ENCODE measurements at places on chromosomes 12 and 14. TPM values are rescaled to one million over a fixed set of nuclear protein-coding genes. Genes with fewer than 3 reads are reported as not detected.

DNA sequence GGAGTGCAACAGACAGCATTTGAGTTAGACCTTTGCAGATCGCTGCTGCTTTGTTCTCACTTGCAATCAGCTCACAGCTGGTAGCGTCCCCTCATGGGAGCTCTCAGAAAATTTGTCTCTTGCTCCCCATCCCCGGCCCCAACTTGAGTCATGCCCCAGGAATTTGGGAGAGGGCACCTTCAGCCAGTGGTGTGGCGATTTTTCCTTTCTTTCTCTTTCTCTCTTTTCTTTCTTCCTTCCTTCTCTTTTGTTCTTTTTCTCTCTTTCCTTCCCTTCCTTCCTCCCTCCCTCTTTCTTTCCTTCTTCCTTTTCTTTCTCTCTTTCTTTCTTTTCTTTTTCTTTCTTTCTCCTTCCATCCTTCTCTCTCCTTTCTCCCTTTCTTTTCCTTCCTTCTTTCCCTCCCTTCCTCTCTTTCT, 34.2 kb upstream of the MAP1LC3B2 start:
- peak; percentile 70 for DNase-seq

DNA sequence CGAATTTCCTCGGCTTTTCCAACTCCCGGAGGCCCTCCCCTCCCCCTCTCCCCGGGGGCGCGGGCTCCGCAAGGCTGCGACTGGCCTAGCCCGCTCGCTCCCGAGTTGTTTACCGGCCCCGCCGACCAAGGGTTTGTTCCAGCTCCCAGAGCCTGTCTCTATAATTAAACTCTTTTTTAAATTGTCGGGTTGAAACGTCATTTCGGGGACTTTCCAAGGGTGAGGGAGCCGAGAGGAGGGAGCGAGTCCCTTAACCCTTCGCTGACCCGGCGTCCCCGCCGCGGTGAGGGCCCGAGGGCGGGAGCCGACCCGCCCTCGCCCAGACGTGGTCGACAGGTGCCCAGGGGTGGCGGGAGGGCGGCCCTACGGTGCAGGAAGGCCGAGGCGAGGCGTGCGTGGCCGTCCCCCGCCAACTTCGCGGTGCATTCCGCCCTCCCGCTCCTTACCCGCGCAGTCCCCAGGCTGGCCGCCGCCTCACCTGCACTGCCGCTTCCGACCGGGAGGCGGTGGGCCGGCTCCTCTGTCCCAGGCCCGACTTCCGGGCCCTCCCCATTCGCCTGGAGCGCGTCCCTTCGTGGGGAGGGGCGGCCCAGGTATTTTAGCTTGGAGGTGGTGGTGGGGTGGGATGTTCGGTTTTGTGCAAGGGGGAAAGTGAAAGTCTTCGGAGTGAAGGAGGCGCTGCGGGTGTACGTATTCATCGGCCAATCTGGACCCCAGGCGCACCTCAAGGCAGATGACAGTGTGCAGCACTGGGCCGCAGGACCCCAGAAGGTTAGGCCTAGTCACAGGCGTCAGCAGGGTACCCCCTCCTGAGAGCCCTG, 2.9 kb upstream of the ZFP36L1 start:
- DNase-seq: peak; percentile 86

DNA sequence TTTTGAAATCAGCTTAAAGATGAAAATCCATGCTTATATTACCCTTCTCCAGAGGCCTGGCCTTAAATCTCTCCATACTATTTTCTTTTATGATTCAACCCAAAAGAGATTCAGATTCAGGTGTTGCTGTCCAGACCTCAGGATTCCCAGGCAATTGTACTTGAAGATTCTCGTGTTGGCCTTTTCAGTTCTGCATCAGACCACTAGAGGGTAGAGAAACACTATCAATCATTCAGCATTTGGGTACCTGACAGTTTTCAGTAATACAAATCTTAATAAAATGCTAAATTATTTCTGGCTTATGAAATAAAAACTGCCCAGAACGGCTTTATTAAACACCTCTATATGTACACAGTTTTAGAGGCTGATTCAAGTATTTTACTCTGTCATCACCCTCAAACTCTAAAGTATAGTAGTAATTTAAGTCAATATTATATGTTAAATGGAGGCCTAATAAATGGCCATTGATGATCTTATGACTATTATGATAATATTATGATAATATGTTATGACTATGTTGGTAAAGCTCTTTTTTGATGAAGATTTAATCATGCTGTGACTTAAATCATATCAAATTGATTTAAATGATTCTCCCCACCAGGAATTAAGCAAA, 301.1 kb downstream of the DUSP6 start:
- DNase-seq: peak; percentile 85

DNA sequence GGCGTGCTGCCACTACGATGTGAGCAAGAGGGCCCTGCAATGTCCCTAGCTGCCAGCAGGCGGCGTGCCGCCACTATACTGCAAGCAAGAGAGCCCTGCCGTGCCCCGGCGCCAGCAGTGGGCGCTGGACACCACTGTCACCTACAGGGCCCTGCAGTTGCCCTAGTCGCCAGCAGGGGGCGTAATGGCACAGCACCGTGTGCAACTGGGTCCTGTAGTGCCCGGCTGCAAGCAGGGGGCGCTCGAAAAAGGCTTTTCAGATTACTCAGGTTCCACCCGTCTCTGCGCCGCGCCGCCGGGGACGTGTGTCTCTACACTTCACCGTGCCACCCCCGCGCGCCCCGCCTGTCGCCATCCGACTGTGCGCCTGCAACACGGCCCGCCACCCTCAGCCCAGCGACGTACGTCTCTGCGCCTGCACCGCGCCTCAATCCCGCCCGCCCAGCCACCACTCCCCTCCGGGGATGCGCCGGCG, 1356.9 kb downstream of the TMEM121 start:
- DNase-seq: no peak

- DNase-seq: no peak
These were observed 51.2 kb upstream of the AMN start for GRCh38 chr14:102870994-102871831.

GRCh38 chr12:131897875-131898274, 3.5 kb downstream of the ULK1 start:
- DNase-seq: no peak

DNA sequence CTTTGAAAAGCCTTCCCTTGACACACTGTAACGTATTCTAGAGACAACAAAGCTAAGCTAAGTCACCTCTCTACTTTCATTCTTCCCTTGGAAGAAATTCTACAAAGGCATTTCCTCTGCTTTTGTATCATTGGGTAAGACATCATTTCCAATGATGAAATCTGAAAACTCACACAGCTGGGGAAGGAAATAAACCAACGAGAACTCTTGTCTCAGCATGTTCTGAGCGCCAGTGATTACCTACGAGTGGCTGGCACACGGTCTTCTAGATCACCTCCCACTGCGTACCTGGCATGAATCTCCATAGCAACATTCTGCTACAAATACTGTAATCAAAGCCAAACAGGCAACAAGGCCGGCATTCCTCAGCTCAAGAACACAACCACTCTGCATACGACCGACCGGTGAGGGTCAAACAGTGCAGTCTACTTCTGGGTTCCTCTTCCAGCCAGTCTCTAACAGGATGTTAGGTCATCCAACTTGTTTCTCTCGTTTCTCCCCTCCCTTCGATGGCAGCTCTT, 7.6 kb downstream of the VPS37B start:
- peak; percentile 59 for DNase-seq

DNA sequence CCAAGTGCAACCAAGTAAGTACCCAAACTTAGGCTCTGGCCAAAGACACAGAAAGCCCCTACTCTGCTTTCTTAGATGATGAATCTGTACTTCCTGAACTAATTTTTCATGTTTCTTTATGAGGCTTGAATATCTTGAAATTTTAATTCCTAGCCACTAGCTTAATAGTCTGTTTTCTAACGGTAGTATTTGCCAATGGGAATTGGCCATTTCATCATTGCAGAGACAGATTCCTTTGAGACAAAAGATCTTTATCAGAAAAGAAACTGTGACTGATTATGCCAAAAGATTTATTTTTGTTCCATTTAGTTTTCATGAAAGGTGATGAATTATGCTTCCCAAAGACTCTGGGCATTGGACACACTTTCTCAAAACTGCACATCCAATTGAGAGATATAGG, 48.7 kb downstream of the DAD1 start:
- peak; percentile 28 for DNase-seq

GRCh38 chr12:122021822-122022392, at the start of gene BCL7A:
Gene BCL7A, plus strand, starts transcription at chr12:122021884. Its CDS starts 208 bp downstream, at chr12:122022092.
- peak; percentile 70 for DNase-seq

DNA sequence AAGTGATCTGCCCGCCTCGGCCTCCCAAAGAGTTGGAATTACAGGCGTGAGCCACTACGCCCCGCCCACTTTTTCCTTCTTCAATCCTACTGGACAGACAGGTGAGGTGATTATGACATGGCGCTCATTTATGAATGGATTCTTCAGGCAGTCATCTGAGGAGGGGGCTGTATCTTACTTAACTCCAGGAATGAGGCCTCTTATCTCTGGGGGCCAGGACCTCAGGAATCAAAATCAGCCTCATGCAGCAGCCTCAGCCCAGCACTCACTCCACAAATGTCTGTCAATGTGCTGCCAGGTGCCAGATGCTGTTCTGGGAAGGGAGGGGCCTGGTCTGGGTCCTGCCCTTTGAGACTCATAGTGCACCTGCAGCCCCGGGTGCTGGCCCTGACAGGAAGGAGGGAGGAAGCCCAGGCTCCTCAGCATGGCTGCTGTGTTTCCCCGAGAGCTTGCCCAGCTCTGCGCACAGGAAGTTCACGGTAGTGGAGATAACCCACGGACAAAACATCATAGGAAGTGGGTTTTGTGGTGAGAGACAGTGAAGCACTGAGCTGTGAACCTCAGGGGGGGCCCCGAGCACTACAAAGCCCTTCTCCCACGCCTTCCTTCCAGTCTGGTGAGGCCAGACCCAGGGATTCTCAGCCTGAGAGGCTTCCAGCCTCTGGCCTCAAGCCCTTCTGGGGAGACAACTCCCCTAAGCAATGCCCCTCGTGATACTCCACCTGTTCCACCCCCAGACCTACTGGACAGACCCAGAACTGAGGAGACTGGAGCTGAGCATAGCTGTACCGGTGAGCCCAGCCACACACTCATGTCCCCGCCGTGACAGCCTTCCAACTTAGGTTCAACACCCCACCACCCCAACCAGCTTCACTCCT, 22.3 kb downstream of the GALNT6 start:
- no peak for DNase-seq

The TSPAN11 gene
- total RNA-seq: 2.0 TPM

The NTS gene
- 0.09 TPM for total RNA-seq

The PRMT5 gene
- total RNA-seq: 23.0 TPM

The CLEC2B gene
- 16.5 TPM for total RNA-seq

The PHETA1 gene
- 16.2 TPM for total RNA-seq
